ENCODE measurements at places on chromosomes 7 and 10.
A peak's percentile ranks its signal among the peaks of the same experiment; 100 is the strongest.

DNA sequence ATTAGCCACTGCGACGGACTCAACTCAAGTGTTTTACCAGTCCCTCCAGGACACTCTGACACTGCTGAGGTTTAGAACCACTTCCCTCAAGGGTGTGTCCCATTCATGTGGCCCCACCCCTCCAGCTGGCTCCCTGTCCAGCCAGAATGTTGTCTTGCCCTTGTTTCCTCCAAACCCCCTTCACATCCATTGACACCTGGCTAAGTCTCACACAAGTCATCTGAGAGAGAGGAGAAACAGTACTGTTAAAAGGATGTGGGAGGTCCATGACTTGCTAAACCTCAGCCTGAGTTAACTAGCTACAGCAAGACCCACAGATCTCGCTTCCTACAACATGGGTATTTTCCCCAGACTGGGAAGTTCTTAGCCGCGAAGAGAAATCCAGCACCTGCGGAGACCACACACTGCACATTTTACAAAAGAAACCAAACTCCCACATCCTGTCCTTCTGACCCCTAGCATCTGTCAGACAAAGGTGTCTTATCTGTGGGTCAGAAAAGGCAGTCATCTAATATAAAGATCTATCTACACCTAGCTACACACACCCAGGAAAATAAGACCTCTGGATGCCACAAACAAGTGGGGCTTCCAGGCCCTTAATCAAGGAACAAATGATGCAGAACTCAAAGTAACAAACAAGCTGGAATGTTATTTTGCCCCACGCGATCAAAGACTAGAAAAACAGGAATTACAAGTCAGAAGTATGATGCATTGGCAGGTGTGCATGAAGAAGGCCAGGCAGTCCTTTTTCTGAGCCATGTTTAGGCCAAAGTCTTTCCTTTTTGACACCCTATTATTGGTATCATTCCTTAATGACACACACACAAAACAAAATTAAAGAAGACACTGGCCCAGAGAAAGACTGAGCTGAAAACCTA, 13.9 kb downstream of the OSBPL3 start:
- no peak for DNase-seq

DNA sequence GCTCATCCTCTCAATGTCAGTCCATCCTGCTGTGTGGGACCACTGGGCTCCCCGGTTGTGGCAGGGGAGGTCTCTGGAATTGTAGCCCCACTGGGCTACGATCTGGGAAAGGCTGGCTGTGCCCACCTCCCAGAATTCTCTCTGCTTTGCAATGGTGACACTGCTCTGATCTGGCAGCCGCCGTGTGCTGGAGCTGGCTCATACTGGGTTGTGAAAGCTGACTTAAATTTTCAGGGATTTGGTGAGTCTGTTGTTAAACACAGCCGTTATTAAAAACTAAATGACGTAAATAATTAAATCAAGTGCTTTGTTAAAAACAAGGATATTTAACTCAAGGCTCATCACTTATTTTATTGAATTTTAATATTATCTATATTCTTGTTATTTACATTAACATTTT, 160.0 kb downstream of the TAX1BP1 start:
- DNase-seq: no peak

GRCh38 chr10:121678631-121679174, 80.5 kb upstream of the FGFR2 start:
- DNase-seq: no peak

DNA sequence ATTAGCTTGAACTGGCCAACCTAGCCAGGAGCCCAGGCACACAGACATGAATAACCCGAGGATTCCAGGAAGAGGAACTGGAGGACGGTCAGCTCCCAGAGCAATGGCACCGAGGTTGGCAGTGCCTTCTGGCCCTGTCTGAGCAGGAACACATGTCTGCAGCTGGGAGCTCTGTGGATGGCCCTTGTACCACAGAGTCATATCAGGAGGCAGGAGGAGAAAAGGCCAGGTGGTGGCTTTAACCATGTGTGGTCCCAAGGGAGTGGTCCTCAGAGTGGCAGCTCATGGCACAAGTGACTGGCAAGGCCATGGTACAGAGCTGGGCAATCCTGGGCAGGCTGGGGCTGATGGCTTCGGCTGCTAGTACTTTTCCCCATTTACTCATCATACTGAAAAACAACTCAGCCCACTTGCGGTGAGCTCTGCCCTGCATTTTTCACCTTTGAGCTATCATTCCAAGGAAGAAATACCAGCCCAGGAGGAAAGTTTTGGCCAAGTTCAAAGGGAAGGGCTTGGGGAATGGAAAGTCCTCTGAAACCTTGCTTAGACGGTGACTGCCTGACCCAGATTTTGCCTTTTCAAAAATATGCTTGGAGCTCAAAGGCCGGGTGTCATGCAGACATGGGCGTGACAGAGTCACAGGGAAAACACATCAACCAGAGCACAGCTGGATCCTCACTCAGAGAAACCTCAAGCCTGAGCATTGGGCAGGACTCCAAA, 25.7 kb upstream of the LOXL4 start:
- DNase-seq: no peak

DNA sequence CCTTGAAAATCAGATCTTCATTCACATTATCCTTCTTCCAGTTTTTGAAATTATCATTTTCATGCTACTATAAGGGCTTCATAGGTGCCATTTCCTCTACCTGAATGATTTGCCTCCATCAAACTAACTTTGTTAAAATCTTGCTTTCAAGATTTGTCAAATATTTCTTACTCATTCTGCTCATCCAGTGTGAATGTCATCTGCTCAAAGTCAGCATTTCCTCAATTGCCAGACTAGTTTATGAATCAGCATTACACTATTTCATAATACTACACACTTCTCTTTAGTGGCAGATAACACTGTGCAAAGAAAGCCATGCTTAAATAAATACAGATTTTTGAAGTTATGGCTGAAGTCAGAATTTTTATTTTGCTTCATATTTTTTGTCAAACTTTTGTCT, 21.3 kb upstream of the LIPF start:
- no peak for DNase-seq

DNA sequence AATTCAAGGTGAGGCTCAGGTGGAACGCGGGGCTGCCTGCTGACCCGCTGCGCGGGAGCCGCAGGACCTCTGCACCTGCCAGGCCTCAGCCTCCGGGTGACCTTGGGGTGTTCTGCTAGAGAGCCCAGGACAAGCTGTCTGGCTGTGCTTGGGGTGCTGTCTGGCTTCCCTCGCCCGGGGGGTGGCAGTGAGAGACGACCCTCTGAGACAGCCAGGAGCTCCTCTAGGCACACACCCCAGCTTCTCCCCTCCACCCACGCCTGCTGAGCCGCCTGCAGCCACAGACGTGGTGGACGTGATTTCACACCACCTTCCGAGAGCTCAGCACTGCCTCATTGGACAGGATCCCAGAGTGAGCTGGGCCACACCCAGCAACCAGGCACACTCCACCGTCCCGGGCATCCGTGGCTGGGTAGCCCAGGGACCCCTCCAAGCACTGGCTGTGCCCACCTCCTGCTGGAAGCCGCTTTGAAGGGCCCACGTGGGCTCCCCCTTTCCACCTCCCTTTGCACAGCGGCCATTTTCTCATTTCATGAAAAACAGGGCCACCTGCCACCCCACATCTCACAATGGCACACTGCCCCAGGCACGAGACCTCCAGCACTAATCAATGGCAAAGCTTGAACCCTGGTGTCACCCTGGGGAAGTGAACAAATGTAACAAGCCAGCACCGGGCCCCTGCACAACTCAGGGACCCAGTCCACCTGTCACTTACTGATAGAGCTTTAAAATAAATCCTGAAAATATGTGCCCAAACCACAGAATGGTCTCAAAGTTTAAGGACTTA, 35.0 kb downstream of the ZFAND2A start:
- no peak for DNase-seq

DNA sequence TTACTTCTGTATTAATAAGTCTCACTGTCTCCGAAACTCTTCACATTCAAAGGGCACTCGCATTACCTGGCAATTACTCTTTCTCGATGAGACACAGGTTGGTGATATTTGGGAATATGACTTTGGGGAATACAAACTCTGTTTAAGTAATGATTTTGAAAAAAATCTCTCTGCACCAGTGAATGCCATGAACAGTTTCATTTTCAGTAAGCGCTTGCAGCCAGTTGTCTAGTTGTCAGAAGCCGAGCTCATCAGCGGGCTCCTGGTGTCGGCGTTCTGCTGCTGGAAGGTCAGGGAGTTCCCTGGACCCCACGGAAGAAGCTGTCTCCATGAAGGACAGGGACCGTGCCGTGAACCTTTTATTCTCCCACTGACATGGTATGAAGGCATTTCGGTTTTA, 57.7 kb downstream of the PTPRE start:
- DNase-seq: no peak

DNA sequence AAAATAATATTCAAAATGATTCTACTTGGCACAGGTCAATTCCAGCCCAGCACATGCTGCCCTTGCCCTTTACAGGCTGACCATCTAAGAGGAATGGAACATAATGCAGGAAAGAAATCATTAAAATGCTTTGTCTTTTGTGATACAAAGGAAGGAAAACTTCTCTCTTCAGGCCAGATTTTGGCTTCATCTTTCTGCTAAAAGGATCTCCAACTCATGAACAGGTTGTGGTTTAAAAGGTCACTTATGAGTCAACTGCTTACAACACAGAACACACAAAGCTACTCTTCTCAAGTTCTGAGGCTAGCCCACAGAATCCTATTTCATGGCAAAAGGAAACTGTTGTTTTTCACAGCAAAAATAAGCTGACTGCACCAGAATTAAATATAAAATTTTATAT, 197.1 kb downstream of the DOCK4 start:
- no peak for DNase-seq

DNA sequence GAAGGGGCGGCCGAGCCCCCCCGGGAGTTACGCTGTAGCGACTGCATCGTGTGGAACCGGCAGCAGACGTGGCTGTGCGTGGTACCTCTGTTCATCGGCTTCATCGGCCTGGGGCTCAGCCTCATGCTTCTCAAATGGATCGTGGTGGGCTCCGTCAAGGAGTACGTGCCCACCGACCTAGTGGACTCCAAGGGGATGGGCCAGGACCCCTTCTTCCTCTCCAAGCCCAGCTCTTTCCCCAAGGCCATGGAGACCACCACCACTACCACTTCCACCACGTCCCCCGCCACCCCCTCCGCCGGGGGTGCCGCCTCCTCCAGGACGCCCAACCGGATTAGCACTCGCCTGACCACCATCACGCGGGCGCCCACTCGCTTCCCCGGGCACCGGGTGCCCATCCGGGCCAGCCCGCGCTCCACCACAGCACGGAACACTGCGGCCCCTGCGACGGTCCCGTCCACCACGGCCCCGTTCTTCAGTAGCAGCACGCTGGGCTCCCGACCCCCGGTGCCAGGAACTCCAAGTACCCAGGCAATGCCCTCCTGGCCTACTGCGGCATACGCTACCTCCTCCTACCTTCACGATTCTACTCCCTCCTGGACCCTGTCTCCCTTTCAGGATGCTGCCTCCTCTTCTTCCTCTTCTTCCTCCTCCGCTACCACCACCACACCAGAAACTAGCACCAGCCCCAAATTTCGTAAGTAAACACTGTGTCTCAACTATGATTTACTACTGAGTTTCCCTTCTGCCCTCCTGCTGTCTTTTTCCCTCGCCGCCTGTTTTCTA, 666 bp downstream of the NRG3 start:
- peak; percentile 35 for DNase-seq

DNA sequence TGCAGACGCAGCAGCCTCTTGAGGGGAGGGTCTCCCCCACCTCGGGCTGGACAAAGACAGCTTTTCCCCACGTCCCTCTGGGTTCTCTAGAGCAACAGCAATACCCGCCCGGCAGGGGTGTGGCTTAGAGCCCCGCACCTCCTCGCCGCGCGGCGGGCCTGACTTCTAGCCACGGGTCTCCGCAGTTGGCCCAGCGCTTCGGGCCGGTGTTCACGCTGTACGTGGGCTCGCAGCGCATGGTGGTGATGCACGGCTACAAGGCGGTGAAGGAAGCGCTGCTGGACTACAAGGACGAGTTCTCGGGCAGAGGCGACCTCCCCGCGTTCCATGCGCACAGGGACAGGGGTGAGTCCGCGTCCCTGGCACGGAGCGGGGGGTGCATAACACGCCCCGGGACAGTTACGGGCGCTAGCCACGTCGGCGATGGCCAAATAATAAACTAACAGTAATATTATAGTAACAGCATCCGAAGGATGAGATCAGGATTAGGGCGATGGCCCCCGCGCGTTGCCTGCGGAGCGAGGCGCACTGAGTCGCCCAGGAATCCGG, 1.2 kb downstream of the CYP2E1 start:
- DNase-seq: no peak

GRCh38 chr7:90605055-90605454, 8.9 kb downstream of the CDK14 start:
- DNase-seq: no peak

- no peak for DNase-seq
Measured at GRCh38 chr10:78568620-78569019, 500.1 kb upstream of the ZMIZ1 start.

DNA sequence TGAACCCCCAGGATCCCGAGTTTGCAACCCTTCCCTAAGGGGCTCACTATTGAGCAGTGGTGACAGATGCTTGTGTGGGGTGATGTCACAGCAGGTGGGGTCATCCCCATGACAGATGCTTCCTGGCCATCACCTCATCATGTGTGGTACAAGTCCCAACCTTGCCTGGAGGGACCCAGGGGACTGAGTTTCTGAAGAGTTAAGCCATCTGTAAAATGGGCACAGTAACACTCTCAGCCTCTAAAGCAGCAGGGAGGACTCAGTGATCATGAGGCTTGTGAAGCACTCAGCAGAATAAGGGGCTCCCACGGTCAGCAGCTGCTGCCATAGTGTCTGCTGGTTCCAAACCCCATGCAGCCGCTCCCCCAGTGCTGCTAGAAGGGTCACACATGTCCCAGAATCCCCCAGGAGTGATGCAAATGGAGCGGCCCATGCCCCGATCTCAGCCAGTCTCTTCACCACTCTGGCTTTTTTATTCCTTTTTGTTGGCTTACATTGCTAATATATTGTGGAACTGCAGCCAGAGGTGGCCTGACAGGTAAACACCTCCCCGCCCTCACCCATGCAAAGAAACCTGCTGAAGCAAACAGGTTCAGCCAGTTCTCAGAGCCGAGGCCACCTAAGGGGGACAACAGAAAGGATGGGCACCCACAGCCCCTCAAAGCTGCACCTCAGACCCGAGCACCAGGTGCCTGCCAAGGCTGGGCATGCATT, 102.1 kb upstream of the PDGFA start:
- no peak for DNase-seq

DNA sequence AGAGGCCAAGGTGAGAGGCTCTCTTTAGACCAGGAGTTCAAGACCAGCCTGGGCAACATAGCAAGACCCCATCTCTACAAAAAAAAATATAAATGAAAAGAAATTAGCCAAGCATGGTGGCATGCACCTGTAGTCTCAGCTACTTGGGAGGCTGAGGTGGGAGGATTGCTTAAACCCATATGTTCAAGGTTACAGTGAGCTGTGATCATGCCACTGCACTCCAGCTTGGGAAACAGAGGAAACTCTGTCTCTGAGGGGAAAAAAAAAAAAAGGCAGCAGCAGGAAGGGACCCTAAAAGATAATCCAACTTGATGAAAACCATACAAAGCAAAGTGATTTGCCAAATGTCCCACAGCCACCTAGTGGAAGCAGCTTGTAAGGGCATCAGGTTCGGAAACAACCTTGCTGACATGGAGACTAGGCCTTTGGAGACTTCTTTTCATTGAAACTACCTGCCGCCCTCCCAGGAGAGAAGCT, 15.6 kb upstream of the PBLD start:
- DNase-seq: no peak

GRCh38 chr10:131175891-131176290, 135.6 kb downstream of the TCERG1L start:
- DNase-seq: no peak

GRCh38 chr7:117127585-117128168, 174.4 kb downstream of the ST7 start:
- no peak for DNase-seq

GRCh38 chr7:94298943-94299342, 95.8 kb upstream of the COL1A2 start:
- DNase-seq: no peak
